ENCODE measurements at places on chromosomes 1 and 21. TPM values are rescaled to one million over a fixed set of nuclear protein-coding genes. Genes with fewer than 3 reads are reported as not detected.

DNA sequence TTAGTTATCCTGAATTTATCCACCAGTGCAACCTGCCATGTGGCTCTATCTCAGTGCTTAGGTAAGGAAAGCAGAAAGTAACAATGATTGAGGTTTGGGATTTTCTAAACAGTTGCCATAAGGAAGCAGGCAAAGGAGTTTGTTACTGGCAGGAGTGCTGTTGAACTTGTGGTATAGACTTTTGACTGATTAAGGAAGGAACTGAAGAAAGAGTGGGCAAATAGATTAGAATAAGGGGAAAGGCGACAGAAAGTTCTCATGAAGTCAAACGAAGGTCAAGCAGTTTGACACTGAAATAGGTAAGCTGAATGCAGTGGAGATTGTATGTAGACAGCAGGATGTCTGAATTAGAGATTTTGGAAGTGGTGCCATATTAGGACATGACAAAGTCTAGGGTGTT, 24.2 kb upstream of the CR2 start:
- no peak for DNase-seq

DNA sequence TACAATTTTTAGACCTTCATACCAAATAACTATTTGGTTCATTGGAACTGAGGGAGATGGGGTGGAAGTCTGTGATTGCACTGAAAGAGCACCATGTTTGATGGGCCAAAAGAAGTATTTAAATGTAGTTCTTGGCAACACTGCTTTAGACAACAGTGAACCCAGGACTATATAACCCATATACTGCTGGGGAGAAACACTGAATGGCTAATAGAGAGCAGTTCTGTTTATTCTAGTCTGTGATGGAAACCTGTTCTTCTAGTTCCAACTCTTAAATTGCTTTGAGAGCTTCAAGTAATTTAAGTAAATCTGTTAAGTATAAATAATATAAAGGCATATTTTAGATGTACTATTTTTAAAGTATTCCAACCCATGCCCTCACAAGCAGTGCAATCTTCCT, 96.3 kb downstream of the NIBAN1 start:
- no peak for DNase-seq

ADARB1 gene
- 1.7 TPM for total RNA-seq

CA14 gene
- total RNA-seq = 1.0 TPM

DNA sequence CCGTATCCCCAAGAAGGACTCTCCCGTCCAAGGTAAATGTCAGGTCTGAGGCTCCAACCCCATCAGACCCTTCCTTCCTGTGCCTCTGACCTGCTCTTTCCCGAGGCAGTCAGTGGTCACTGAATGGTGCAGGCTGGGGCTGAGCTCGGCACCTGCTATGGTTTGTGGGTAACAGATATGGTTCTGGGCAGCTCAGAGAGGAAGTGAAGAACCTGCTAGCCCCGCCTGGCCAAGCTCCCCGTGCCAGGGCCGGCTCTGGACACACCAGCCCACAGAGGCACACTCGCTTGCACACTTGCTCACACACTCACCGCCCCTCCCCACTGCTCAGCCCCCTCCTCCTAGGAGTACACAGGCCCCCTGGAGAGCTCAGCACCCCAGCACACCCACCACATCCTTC, 16.4 kb downstream of the NCMAP start:
- DNase-seq = no peak
